Head of caudate nucleus (tissue), 42 donors: ENCODE measurements at places on chromosomes 16 and 17.

DNA sequence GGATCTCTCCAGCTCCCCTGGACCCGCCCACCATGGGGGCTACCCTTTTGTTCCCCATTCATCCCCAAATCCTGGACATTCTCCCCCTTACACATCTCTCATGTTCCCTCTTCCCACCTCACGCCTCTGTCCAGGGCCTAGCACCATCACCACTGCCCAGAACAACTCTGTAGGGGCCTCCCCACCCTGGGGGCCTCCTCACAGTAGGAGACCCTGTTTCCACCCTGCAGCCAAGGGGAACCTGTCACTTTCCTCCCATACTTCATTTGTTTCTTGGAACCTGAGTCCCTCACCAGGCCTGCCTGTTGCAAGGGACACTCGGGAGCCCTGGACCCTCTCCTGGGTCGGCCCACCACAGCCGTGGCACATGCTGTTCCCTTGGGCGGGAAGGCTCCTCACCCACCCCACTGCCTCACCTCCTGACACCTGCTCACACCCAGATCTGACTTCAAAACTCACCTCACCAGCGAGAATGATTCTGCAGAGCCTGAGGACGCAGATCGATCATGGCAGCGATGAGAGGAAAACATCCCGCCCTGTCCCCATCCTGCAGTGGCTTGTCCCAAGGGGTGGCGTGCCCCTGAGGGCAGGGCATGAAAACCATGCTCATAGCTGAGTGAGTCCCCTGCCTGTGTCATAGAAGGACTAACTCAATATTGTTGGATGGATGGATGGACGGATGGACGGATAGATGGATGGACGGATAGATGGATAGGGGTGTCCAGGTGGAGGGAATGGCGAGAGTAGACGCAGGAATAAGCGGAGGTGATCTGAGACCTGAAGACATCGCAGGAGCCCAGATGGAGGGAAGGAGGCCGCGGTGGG lies 6.8 kb upstream of the RASD1 start:
- no peak for DNase-seq

DNA sequence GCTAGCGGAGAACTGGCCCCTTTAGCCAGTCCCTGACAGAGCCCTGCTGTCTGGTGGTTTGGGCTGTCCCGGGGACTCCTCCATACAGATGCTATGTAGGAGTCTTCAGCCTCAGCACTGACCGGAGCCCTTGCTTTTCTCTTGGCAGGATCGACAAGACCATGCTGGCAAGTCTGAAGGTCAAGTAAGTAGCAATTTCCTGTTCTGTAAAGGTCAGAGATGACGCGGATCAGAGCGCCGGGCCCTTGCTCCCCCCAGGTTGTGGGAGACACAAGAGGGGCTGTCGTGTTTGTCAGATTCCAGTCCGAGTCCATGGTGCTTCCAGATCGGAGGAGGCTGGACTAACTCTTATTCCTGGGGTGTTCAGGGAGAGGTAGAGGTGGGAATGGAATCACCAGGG lies 4.1 kb downstream of the RAP1GAP2 start:
- DNase-seq, result no peak

DNA sequence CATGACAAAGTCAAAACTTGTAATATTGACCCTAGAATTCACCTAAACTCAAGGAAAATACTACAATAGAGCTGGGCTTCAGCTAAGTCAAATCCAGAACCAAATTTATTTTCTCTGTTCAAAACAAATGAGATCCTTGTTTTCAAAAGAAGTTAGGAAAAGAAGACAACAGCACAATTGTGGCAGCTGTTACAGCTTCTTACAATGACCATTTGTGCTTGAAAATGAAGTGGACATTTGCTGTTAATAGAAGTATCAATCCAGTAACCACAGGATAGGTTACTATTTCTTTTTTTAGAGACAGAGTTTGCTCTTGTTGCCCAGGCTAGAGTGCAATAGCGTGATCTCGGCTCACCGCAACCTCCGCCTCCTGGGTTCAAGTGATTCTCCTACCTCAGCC lies 44.4 kb downstream of the APPBP2 start:
- DNase-seq, result no peak

GRCh38 chr17:65532101-65532890 lies 29.2 kb downstream of the AXIN2 start:
- DNase-seq, result no peak

DNA sequence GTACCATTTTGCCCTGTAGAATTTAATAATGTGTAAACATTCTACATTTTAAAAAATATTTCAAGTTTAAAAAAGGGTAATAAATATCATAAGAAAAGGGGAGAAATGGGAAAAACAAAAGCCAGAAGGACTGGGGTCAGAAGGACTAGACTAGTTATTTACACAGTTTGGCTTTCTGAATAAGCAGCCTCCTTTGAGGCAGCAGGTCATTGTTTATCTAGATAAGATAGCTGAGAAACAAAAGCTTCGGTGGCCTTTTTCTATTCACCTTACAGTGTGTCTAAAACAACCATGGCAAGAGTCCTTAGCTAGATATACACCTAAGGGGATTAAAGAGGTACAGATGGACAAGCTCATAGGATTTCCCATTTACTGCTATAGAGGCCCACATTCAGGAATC lies 396.5 kb upstream of the PMFBP1 start:
- DNase-seq, result no peak

DNA sequence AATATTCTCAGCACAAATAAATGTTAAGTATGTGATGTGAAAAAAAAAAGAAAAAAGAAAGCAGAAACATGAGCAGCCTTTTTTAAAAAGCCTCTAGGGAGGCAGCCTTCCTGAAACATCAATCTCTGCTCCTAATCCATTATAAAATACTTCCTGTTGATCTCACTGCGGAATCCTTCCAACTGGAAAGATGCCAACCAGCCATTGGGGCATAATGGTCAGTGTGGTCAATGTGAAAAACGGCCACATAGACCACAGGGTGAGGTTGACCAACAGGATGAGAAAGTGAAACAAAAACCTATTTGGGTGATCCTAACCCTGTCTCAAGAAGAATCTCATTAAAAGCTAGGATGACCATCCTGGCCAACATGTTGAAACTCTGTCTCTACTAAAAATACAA lies 26.1 kb upstream of the ABCA8 start:
- no peak for DNase-seq

GRCh38 chr17:54608634-54609155 lies 292.0 kb upstream of the TOM1L1 start:
- no peak for DNase-seq

GRCh38 chr17:539766-540165 lies 174.9 kb downstream of the VPS53 start:
- no peak for DNase-seq

GRCh38 chr17:67433248-67433924 lies 56.3 kb downstream of the PITPNC1 start:
- DNase-seq, result no peak

DNA sequence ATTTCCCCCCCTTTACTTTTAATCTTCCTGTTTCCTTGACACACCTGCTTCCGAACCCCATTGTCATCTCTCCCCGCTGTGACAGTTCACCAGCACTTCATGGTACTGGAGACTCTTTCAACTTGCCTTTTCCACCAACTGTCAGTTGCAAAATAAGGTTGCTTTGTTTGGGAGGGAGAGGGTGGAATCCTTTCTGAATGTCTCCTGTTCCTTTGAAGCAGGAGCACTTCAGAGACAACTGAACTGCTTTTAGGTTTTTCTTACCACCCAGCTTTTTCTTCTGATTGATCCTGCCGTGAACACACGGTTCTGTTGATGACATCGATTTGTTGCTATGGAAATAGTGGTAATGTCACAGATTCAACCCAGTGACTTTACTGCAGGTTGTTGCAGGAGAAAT lies 42.0 kb downstream of the RPA1 start:
- DNase-seq, result no peak

- DNase-seq, result no peak
Observed at GRCh38 chr17:12358477-12358876, 307.2 kb upstream of the MYOCD start.

- no peak for DNase-seq
Observed at GRCh38 chr17:19303367-19303776, 59.2 kb downstream of the B9D1 start.

DNA sequence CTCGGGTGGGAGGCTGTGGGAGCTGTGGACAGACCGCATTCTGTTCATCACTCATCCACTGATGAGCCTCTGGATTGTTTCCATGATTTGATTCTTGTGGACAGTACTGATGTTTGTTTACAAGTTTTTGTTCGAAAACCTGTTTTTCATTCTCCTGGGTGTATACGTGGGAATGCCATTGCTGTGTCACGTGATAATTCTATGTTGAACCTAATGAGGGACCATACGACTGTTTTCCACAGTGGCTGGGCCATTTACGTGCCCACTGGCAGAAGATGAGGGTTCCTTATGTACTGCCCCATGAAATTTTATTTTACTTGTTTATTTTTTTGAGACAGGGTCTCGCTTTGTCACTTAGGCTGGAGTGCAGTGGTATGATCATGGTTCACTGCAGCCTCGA lies 2.6 kb upstream of the ALG1 start:
- DNase-seq, result no peak

GRCh38 chr17:17445925-17446665 lies 30.7 kb upstream of the MED9 start:
- no peak for DNase-seq

DNA sequence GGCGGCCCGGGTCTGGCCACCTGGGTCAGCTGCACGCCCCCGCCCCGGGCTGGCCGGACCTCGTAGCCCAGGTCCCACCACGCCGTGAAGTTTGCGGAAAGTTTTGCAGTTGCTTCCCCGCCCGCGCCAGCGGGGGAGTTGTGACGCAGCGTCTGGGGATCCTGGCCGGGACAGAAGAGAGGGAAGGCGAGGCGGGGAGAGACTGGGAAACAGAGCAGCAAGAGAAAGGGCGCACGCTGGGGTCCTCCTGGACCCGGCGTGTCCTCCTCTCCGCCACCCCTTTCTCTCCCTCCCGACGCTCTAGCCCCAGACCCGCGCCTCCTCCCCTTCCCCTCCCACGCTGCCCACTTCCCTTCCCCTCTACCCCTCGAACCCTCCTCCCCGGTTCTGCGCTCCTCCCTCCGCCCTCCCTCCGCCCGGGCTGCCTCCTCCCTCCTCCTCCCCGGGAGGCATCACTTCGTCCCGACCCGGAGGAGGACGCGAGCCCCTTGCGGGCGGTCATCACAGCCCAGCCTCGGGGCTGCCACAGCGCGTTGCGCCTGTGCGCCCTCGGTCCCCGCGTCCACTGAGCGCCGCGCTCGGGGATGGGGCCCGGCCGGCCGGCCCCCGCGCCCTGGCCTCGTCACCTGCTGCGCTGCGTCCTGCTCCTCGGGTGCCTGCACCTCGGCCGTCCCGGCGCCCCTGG lies at the start of gene MRC2:
Gene MRC2, plus strand, starts transcription at position 452 of the 685 bp plus-strand sequence. Its CDS starts 133 bp downstream, at position 585.
- no peak for DNase-seq

DNA sequence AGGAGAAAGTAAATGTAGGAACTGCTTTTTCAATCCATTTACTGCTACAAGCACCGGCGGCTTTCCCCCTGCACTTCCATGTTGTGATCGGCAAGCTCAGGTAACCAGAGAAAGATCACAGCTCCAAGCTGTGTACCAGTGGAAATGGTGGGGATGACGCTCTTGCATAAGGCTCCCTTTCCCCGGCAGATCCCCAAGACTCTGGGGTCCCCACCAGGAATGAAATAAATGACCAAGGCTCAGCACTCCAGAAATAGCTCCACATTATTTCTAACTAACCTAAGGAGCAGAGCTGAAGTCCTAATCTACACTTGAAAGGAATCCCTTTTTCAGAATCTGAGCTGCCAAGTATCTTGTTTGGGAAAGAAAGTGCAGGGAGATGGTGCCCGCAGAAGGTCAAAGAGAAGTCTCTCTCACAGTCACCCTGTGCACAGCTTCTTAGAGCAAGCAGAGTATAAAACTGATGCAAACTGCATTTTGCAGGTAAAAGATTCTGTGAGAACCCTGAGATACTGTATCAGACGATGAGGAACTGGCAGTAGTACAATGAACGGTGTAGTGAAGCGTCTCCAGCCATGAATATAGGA lies 11.1 kb downstream of the GRB2 start:
- DNase-seq, result no peak

GRCh38 chr16:88817785-88818574 lies 6.3 kb upstream of the APRT start:
- no peak for DNase-seq

DNA sequence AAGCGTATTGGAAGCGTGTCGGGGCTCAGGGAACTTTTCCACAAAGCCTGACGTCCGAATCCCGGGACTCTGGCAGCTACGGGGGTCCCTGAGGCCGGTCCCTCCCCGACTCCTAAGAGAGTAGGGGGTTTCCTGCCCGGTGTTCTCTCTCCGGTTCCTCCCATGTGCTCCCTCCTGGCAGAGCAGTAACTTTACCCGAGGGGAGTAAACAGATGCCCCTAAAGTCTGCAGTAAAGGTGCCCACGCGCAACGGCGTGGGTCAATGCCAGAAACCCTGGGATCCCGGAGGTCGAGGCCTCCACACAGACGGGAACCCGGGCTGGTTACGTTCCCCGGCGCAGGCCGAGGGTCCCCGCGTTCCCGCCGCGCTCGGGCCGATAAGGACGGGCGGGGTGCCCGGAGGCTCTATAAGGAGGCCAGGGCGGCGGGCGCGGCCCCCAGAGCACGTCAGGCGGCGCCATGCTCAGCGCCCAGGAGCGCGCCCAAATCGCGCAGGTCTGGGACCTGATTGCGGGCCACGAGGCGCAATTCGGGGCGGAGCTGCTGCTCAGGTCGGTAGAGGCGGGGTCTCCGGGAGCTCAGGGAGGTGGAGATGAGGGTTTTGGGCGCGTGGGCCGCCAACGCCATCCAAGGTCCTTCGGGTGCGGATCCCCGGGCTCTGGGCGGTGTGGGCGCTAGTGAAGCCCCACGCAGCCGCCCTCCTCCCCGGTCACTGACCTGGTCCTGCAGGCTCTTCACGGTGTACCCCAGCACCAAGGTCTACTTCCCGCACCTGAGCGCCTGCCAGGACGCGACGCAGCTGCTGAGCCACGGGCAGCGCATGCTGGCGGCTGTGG lies at the start of gene HBM:
Gene HBM, plus strand, starts transcription at position 440 of the 836 bp plus-strand sequence. Its CDS starts 20 bp downstream, at position 460.
- DNase-seq, result no peak

GRCh38 chr17:12342161-12342560 lies 321.5 kb downstream of the MAP2K4 start:
- no peak for DNase-seq

DNA sequence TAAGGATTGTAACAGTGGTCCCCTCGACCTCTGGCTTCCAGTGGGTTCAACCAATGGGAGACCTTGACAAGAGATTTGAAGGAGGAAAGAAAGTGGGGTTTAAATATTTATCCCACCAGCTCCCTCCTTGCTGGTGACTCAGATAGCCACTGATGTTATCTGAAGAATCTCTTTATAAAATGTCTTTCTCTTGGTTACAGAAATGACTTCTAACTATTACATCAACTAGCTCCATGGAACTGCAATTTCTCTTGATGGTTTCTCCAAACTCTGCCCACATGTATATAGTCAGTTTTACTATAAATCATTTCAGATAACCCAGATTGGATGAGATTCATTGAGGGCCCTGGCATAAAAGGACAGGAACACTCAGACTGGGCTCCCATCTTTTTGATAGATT lies 920.2 kb upstream of the SOX9 start:
- no peak for DNase-seq

- peak; percentile 18 for DNase-seq
Observed at GRCh38 chr17:72813481-72813880, 279.0 kb downstream of the SLC39A11 start.
